OCI-LY7 (cell line): ENCODE measurements at places on chromosomes 13 and 19. TPM values are rescaled to one million over a fixed set of nuclear protein-coding genes. Genes with fewer than 3 reads are reported as not detected.

The ZNF681 gene
- total RNA-seq: 6.0 and 6.2 TPM in 2 replicates

- no peak for DNase-seq
Observed at GRCh38 chr13:39918620-39919236, 263.3 kb downstream of the COG6 start.

The PCP2 gene
- 2.0 and 2.1 TPM in 2 replicates for total RNA-seq

GRCh38 chr13:112812306-112813055, 122.6 kb downstream of the ATP11A start:
- no peak for DNase-seq

DNA sequence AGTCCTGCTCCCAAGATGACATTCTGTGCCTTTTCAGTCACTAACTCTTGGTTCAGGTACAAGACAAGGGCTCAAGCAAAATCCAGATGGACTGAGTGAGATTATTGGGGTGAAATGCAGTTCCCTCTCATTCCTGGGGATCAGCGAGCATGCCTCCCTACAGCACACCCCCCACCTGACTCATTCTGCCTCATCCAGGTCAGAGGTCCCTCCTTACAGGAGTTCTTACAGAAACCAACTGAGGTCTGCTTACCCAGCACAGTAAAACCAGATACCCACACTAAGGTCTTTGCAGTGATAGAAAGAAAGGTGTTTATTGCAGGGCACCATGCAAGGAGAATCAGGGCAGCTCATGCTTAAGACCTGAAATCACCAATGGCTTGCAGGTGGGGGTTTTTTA, 21.6 kb upstream of the MRI1 start:
- no peak for DNase-seq

The RHPN2 gene
- total RNA-seq: 5.0 and 6.4 TPM in 2 replicates
